ENCODE measurements at places on chromosomes 16 and 17.

- no peak for DNase-seq
Observed at GRCh38 chr16:46907061-46907774, 23.1 kb downstream of the GPT2 start.

- no peak for DNase-seq
Observed at GRCh38 chr16:57462978-57463362, 491 bp downstream of the POLR2C start.

DNA sequence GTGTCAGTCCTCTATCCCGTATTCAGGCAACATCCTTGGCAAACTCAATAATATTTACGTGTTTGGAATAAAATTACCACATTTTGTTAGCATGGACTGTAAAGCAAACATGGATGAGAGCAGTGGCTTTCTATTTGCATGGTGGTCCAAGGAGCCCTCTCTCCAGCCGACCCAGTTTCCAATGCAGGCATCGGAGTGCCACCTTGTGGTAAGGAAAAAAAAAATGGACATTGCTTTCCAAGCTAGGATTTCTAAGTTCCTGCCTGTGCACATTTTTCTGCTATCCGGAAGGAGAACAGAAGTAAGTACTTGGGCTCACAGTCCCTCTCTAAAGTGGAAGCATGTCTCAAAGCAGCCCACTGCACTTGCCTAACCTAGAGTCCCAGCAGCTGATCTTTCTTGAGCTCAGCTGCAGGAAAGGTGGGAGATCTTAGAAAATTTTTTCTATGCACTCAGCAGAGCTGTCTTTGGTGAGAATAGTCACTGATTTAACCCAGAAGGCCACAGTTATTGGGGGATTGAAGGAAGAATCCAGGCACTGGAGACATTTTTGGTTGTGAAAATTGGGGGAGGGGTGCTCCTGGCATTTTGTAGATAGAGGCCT lies 46.0 kb upstream of the ERCC4 start:
- peak; percentile 12 for DNase-seq

GRCh38 chr17:48374650-48375230 lies 55.3 kb downstream of the SKAP1 start:
- no peak for DNase-seq

DNA sequence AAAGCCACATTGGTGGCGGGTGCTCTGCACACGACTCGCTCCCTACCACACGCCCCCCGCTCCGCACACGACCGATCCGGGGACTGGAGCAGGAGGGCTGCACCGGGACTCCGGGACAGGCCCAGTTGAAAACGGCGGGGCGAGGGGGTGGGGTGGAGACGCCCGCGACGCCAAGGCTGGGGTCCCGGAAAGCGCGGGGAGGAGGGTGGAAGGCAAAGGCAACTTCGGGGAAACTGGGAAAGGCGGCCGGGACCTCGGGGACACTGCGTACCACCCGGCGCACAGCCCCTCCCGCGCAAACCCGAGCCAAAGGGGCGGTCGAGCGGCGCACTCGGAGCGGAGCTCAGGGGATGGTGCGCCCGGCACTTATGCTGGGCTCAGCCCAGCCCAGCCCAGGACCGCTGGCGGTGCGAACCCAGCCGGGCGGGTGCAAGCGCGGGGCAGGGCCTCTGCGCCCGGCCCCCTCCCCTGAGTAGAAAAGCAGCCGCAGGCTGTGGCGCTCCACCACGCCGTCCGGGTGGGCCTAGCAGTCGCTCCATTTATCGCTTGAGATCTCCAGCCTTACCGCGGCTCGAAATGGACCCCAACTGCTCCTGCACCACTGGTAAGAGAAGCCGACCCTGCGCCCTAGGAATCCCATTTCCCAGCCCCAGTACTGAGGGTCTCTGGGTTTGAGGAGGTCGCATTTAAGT lies at the start of gene MT1M:
MT1M (plus strand) TSS at position 504 of the 692 bp plus-strand sequence; CDS start at position 577, 73 bp downstream.
- no peak for DNase-seq

- no peak for DNase-seq
Observed at GRCh38 chr17:43524945-43525575, 21.1 kb downstream of the ETV4 start.

GRCh38 chr17:76240461-76241203 lies at the start of gene RNF157:
TSS of gene RNF157 (minus strand) at chr17:76240493. CDS start at chr17:76240240, 253 bp downstream.
- peak; percentile 35 for DNase-seq

DNA sequence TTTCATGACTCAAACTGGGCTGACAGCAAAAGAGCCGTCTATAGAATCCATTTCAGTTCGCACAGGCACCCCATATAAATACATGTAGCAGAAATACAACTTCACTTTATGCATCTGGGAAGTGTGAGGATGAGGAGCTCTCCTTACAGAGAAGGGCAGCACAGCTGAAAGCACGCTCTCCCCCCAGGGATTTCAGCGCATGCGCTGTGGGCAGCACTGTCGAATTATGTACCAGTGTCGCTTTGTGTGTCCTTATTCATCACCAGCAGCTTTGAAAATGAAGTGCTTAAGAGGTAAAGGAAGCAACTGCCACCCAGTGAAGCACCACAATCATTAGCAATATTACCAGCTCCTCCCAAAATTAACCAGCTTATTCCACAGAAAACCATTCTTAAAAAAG lies 39.9 kb downstream of the CEP95 start:
- DNase-seq: no peak

GRCh38 chr16:2032285-2033056 lies 5.8 kb downstream of the NHERF2 start:
- no peak for DNase-seq

GRCh38 chr16:86850670-86851069 lies 272.3 kb downstream of the FOXL1 start:
- no peak for DNase-seq

DNA sequence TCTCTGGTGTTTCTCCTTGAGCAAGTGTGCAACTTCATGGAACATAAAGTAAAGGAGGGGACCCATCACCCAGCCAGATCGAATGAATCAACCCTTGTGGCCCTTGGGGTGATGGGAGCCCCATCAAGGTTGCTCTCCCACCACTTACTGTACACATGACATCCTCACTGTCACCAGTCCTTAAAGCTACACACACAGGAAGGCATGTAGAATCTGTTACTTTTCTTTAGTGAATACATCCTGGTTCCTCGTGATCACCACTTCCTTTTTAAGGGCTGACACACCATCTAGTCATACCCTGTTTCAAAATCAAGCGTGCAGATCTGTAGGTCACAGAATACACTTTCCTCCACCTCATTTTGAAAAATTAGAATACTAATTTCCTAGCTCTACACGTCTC lies 22.6 kb upstream of the MPHOSPH6 start:
- DNase-seq: no peak

Measured in NCI-H2171 (cell line).